ENCODE measurements at places on chromosomes 7 and 10.

DNA sequence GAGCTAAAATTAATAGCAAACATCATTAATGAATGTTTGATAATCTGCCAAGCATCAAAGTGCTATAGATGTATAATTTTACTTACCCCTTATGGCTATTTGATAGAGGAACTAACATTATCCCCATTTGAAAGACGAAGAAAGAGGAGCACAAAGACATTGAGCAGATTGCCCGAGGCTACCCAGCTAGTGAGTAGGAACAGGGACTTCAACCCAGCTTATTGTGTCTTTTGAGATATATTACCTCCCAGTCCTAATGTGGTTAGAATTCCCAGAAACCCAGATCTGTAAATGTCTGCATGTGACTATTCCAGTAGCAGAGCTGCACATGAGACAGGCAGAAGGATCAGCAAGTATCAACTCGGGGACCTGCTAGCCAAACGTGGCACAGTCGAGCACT is 160.1 kb upstream of the AOAH start:
- DNase-seq: no peak

DNA sequence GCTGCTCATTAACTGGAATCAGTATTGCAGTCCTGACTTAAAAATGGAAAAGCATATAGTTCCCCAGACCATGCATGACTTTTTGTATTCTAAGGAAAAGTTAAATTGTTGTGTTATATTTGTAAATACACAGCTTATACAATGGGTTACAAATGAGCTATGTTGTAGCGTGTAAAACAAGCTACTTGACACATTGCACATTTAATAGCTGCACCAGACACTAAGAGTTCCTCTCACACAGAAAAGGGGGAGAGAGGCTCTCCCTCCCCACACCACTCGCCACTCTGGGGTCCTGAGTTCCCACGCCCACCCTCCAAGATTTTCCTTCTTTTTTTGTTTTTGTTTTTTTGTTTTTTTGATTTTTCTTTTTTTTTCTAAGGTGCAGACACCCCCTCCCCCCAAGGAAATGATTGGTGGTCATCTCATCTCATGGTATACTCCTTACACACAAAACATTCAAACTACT is 6.3 kb downstream of the KLF6 start:
- DNase-seq: no peak

DNA sequence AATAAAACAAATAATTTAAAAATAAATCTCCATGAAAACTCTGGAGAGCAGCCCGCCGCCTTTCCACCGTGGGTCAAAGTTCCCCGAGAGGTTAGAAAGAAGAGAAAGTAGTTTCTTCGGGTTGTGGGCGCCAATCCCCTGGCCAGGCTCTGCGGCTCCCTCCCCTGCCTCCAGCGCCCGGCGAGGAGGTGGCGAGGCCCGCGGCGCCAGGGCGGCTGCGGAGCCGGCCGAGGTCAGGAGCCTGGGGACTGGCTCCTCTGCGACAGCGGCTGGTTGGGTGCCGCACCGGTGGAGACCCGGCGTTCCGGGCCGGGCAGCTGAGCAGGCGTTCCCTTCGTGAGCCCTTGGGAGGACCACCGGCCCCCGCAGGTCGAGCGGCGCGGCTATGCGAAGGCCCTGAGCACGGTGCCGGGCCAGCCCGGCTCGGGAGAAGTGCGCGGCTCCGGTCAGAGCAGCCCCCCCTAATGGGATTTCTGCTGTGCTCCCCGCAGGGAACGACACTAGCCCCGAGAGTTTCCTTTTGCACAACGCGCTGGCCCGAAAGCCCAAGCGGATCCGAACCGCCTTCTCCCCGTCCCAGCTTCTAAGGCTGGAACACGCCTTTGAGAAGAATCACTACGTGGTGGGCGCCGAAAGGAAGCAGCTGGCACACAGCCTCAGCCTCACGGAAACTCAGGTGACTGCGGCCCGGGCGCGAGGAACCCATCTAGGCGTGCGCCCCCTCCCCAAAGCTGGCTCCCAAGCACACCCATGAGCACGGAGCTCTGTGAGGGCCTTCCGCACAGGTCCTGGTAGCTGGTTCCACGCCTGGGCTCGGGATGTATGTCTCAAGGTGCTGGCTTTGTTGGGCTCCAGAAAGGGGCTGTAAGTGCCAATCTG is 2.8 kb downstream of the EMX2 start:
- no peak for DNase-seq

GRCh38 chr10:129530581-129530980 is 63.5 kb downstream of the MGMT start:
- no peak for DNase-seq

- no peak for DNase-seq
Measured at GRCh38 chr7:47982610-47983009, 3.2 kb upstream of the HUS1 start.

DNA sequence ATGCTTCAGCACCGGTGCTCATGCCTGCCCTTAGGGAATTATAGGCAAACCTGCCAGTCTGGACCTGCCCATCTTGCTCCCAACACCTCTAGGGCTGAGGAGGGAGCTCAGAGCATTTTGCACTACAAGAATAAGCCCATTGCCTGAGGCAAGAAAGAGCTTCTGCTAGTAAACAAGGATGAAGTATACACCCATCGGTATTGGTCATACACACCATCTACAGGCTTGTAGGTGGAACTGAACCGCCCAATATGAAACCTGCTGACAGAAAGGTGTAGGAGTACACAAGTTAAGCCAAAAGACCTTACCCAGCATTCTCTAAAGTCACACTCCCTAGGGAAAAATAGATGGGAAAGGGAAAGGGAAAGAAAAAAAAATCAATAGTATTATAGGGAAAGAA is 957.0 kb upstream of the LRRTM3 start:
- no peak for DNase-seq

GRCh38 chr10:118220346-118220850 is 121.7 kb downstream of the FAM204A start:
- DNase-seq: no peak

DNA sequence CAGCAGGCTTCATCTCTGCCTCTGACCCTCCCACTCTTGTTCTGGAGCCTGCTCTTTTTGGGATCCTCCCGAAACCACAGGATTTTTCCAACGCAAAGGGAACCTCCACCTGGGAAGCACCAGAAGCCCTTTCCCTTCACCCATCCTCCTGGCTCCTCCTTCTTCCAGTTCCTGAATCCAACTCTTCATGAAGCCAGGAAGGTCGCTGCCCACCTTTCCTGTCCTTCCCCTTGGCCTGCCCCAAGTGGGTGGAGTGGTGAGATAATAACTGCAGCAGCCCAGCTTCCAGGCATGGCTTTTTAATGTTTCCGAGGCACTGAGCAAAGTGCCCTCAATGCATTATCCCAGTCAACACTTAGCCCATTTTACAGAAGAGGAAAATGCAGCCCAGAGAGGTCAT is 70.8 kb upstream of the EEPD1 start:
- DNase-seq: no peak

DNA sequence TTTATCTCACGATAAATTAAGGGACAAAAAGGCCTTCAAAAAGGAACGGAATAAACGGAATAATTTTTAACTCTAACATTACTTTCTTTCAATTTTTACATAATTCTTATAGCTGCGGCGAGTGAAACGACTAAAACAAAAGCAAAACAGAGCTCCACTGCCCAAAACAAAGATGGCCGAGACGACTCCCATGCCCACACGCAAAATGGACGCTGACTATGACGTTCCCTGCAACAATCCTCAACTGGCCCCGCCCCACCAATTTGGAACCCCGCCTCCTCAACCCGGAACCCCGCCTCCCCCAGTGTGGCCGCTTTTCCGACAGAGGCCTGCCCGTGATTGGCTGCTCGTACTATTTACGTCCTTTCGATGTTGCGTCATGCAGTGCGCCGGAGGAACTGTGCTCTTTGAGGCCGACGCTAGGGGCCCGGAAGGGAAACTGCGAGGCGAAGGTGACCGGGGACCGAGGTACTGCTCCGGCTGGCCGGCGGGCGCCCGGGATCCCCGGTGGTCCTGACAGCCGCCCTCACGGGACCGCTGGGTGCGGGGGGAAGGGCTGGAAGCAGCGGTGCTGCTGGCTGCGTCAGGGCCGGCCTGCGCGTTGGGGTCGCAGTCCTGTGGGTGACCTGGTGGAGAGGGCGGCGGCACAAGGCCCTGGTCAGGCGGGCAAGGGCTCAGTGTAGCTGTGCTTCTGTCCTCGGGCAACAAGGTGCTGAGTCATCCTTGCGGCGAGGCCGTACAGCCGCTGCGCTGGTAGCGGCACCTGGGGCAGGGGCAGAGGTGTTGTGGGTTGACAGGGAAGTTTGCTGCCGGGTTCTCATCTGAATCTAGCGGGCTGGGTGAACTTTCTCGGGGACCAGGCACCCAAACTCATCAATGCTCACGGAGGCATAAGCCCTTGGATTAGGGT is at the start of gene GHITM:
Gene GHITM (plus strand): TSS at position 384 of the 910 bp plus-strand sequence. CDS start 1,992 bp downstream, outside the sequence.
- peak; percentile 99 for DNase-seq

DNA sequence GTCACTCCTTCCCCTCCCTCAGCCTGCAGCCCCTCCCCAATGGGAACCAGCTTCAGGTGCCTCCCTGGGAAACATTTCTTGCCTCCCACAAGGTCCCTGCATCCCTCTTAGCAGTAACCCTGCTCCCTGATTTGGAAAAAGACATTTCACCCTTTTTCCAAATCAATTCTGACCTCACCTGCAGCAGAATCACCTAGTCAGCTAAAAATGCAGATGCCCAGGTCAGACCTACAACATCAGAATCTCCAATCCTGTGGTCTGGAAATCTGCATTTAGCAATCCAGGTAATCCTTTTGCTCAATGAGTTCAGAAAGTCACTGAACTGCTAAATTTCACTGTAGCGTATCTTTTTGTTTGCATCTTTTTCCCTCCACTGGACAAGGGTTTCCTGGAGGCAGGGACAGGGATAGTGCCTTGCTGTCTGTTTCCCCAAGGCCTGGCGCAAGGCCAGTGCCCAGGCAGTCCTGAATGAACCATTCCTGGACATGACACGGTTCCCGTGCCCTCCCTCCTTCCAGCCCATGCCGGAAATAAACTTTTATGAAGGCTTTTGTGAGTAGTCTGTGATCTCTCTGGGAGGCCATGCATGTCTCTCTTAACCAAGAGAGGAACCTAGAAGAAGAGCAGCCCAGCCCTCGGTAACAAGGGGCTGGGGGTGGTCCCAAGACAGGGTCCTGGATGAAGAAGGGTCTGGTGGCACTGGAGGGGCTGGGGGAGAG is 44.0 kb downstream of the COL13A1 start:
- DNase-seq: no peak

DNA sequence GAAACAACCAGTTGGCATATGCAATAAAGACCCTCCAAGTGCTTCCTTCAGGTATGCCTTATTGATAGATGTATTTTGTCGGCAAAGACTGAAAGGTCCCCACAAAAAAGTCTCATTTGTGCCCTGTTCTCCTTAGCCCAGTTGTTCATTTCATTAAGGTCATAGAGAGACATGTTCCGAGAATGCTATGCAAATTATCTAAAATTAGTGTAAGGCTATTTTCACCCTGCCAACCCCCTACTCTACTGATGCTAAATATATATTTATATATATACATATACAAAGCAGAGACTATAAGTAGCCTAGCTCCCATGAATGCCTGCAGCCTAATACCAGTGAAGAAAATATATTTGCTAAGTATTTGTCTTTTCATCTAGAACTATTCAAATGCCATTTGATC is 96.7 kb upstream of the ADO start:
- DNase-seq: no peak

GRCh38 chr7:6563936-6564770 is 12.9 kb upstream of the GRID2IP start:
- no peak for DNase-seq

GRCh38 chr10:74825371-74826141 is 844 bp upstream of the KAT6B start:
- peak; percentile 28 for DNase-seq

DNA sequence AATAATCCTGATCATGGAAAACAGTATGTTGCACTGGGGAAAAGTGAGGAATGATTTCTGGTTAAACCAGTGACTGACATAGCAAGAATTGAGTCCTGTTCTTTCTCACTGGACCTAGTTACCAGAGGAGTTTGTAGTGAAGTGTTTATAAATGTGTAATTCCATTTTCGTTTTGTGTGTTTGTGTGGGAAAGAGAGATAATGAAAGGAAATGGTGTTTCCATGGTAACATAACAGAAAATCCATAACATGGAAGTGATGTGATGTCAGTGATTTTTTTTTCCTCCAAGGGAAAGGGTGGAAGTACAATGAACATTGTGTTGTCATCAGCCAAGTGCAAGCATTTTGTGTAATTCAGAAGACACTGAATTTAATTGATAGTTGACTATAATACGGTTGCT is 283.9 kb downstream of the PLXDC2 start:
- DNase-seq: no peak

DNA sequence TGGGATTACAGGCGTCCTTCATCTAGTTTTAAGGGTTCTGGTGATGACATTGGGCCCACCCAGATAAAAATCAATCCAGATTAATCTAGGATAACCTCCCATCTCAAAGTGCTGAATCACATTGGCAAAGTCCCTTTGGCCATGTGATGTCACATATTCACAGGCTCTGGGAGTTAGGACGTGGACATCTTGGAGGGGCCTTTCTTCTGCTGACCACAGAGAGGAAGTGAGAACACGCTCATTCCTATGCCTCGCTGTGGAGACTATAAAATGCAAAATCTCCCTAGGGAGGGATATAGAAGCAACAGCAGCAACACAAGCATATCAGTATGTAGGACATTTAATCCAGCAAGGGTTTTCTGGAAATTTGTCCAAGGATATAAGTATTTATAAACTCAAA is 266.0 kb upstream of the PITRM1 start:
- no peak for DNase-seq

DNA sequence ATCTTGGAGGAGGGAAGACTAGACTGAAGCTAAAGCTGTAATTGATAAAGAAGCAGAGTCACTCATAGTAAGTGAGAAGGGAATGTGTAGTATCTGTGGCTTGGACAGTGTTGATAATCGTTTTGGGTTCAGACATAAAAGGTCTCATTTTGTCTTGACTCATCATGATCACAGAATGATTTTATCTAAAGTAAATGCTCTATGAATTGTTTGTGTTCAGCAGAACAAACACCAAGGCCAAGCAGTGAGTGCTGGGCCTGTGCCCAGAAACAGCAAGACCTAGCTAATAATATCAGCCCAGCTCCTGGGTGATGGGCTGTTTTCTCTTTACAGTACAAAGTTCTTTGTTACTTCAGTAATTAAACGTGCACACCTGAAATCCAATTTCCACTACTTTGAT is 26.7 kb upstream of the CD36 start:
- no peak for DNase-seq

DNA sequence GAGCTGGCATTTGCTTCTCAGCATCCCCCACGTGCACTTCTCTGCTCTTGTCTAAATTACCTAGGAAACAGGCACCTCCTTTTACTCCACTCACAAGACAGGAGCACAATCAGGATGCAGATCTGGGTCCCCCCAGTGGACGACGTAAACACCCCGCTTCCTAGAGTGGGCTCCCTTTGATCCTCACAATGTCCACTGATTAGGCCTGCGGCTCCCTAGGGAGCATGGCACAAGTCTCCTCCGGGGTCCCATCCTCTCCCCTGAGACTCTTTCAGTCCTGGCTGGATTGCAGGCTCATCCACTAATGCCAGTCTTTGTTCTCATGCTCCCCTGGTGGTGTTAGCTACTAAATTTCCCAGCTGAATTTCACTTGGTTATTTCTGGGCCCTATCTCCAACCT is 98.3 kb downstream of the GLI3 start:
- no peak for DNase-seq

- DNase-seq: no peak
Measured at GRCh38 chr7:39645482-39646407, 22.4 kb downstream of the RALA start.

Measured in activated CD4-positive, alpha-beta T cell treated with anti-CD3 and anti-CD28 coated beads for 24 hours (primary cell).